ENCODE measurements at places on chromosomes 5 and 9. TPM values are rescaled to one million over a fixed set of nuclear protein-coding genes. Genes with fewer than 3 reads are reported as not detected.

The ZCCHC9 gene
- total RNA-seq = 32.4 TPM

DNA sequence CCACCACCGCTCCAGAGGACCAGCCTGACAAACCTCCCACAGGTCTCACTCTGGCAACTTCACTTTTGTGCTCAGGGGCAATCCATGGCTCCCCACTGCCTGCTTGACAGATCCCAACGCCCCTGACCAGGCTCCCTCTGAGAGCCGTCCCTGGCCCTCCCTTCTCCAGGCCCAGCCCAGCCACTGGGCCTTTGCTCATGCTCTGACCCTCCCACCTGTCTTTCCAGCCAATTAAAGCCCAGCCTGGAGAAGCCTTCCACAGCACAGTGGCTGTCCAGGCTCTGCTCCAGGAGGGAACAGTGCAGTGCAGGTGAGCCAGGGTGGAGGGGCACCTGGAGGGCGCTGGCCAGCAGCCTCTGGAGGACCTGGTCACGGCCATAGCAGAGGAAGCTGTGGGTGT lies 3.3 kb downstream of the ENTPD2 start:
- DNase-seq = no peak
- H3K4me1 ChIP-seq = no peaks in the 10 kb centered on the region
- H3K36me3 ChIP-seq = no peaks in the 10 kb centered on the region
- H3K4me3 ChIP-seq = no peak overlapping the region
- H3K27me3 ChIP-seq = peaks cover 7% of the 10 kb centered on the region

- H3K4me1 ChIP-seq = no peaks in the 10 kb centered on the region
- no peak for DNase-seq
- no peak overlapping the region for H3K27ac ChIP-seq
- H3K36me3 ChIP-seq = 0 out of 3 replicates have a peak, but pooled peaks cover 3% of the 10 kb centered on the region
- H3K4me3 ChIP-seq = no peak overlapping the region
Measured at GRCh38 chr5:172078726-172079345, 72.4 kb upstream of the FBXW11 start.

- DNase-seq = no peak
- no peaks in the 10 kb centered on the region for H3K27me3 ChIP-seq
- H3K4me1 ChIP-seq = peaks cover 7% of the 10 kb centered on the region
- H3K36me3 ChIP-seq = peaks cover 25% of the 10 kb centered on the region
Measured at GRCh38 chr9:120486347-120486746, 93.6 kb downstream of the CDK5RAP2 start.

DNA sequence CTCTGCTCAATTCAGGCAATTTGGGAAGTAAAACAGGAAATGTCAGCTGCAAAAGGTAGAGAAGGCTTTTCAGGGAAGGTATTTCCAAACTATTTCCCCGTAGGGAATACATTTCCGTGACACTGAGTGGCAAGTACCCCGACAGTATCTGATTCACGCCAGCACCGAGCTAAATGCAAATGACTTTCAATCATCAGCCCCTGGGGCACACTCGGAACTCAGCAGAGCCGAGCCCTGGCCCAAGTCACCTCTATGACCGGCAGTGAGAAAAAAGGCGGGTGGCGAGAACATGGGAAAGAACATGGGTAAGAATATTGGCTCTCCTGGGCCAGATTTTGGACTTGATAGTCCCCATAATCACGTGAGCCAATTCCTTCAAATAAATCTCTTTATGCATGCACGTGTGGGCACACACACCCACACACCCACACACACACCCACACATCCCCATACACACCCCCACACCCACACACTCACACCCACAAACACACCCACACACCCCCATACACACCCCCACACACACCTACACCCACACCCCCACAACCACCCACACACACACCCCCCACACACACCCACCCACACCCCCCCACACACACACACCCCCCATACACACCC lies 43.0 kb downstream of the COL23A1 start:
- no peaks in the 10 kb centered on the region for H3K36me3 ChIP-seq
- no peak overlapping the region for H3K4me3 ChIP-seq
- DNase-seq = no peak
- no peaks in the 10 kb centered on the region for H3K4me1 ChIP-seq
